ENCODE measurements at places on chromosomes 7 and 10.
A peak's percentile ranks its signal among the peaks of the same experiment; 100 is the strongest.

GRCh38 chr7:109873296-109873695, 1217.6 kb upstream of the LRRN3 start:
- DNase-seq, result peak; percentile 5

- DNase-seq, result peak; percentile 94
These were observed at the start of gene GATAD1 for GRCh38 chr7:92447345-92448204. GATAD1 (plus strand) TSS chr7:92447482; CDS start chr7:92447730, 248 bp downstream.

DNA sequence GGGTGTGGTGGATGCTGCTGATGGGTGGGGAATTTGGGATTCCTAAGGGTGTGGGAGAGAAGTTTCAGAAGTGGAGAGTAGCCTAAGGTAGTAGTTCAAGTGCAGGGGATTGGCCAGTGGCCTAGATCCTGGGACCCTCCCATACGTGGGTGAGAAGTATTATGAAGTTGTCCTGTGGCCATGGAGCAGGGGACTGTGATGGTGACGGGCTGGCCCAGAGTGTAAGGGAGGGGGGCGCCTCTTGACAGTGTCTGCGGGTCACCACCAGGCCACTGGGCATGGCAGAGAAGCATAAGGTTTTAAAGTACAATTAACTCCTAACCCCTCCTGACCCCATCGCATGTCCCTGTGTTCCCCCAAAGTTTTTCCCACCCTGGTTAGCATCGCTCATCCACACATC, 70.2 kb downstream of the RBM33 start:
- DNase-seq, result no peak

GRCh38 chr7:137885678-137886077, 38.9 kb upstream of the DGKI start:
- DNase-seq, result no peak

DNA sequence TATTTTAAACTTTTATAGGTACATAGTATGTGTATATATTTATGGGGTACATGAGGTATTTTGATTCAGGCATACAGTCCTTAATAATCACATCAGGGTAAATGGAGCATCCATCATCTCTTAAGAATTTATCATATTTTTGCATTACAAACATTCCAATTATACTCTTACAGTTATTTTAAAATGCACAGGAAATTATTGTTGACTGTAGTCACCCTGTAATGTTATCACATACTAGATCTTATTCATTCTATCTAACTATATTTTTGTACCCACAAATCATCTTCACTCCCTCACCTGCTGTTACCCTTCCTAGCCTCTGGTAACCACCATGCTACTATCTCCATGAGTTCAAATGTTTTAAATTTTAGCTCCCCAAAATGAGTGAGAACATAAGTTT, 56.3 kb upstream of the FAM3C start:
- DNase-seq, result no peak

- DNase-seq, result peak; percentile 29
These were observed 22.0 kb downstream of the CDCA7L start for GRCh38 chr7:21923658-21924057.

GRCh38 chr7:127064-127598, 65.2 kb upstream of the FAM20C start:
- DNase-seq, result no peak

GRCh38 chr7:24381894-24382505, 98.0 kb downstream of the NPY start:
- DNase-seq, result no peak
